ENCODE measurements at places on chromosomes 11 and 22. TPM values are rescaled to one million over a fixed set of nuclear protein-coding genes. Genes with fewer than 3 reads are reported as not detected.

GRCh38 chr11:5291207-5291838, 10.4 kb downstream of the OR51B4 start:
- peak; percentile 26 for DNase-seq

DNA sequence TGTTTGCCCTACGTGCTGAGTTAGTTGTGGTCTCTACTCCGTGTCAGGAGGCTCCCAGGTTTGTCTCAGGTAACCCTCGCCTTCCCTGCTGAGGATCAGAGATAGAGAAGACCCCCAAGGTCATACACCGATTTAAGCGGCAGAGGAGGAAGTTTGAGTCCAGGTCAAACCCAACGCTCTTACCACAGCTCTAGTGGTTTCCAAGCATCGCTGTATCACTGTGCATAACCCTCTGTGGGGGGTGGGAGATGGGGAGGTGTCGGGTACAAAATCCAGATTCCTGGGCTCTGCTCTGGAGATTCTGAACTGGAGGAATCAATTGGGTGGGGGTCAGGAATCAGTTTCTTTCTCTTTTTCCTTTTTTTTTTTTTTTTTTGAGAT, 627 bp downstream of the DNAJC4 start:
- DNase-seq, result peak; percentile 23

DNA sequence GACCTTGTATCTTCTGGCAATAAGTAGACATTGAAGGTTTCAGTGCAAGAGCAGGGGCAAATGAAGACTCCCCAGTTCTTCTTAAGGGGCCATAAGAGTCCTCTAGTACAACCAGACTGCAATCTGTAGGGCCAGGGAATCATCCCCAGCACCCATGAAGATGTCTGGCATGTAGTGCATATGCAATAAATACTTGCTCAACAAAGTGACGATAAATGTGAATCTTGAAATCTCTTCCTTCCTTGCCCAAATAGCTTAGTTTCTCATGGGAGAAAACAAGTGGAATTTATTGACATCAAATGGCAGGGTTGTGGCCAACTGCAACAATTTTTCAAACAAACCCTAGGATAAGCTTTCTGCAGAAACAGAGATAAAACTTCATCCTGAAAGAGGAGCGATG, 107.6 kb downstream of the ABTB2 start:
- DNase-seq, result no peak

- peak; percentile 85 for DNase-seq
These were observed 10.2 kb upstream of the LRRC32 start for GRCh38 chr11:76680518-76681425.

- no peak for DNase-seq
These were observed 726.1 kb downstream of the FAM181B start for GRCh38 chr11:82007521-82007920.

PLAAT5 gene
- not detected for total RNA-seq

All from dermis blood vessel endothelial cell (primary cell).